Activated naive CD4-positive, alpha-beta T cell treated with anti-CD3 and anti-CD28 coated beads, Interleukin-2, amount 50 U/mL, for 72 hours (primary cell): ENCODE measurements at places on chromosomes 12 and 14. TPM values are rescaled to one million over a fixed set of nuclear protein-coding genes. Genes with fewer than 3 reads are reported as not detected.

- peak; percentile 69 for DNase-seq
Measured at GRCh38 chr12:121240484-121241101, 30.7 kb downstream of the P2RX4 start.

GRCh38 chr12:26767116-26767515, 65.9 kb downstream of the ITPR2 start:
- no peak for DNase-seq

DNA sequence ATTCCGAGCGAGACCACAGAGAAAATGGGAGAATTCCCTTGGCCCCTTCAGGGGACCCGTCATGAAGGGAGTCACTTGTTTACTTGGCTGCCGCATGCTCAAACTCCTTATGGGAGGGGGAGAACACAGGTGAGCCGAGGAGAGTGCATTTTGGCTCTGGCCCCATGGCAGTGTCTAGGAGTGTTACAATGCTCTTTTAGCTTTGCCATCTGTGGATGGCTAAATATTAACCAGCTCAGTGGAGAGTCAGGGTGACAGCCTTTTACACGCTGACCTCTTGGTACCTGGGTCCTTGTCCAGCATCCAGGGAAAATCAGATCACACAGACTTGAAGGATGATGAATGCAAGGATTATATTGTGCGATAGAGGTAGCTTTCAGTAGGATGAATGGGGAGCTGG, 146.4 kb upstream of the ATXN7L3B start:
- no peak for DNase-seq

DNA sequence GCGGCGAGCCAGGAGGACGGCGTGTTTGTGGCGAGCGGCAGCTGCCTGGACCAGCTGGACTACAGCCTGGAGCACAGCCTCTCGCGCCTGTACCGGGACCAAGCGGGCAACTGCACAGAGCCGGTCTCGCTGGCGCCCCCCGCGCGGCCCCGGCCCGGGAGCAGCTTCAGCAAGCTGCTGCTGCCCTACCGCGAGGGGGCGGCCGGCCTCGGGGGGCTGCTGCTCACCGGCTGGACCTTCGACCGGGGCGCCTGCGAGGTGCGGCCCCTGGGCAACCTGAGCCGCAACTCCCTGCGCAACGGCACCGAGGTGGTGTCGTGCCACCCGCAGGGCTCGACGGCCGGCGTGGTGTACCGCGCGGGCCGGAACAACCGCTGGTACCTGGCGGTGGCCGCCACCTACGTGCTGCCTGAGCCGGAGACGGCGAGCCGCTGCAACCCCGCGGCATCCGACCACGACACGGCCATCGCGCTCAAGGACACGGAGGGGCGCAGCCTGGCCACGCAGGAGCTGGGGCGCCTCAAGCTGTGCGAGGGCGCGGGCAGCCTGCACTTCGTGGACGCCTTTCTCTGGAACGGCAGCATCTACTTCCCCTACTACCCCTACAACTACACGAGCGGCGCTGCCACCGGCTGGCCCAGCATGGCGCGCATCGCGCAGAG, 873 bp downstream of the PLXNC1 start:
- DNase-seq, result no peak

SRRM4 gene
- total RNA-seq, result not detected

DNA sequence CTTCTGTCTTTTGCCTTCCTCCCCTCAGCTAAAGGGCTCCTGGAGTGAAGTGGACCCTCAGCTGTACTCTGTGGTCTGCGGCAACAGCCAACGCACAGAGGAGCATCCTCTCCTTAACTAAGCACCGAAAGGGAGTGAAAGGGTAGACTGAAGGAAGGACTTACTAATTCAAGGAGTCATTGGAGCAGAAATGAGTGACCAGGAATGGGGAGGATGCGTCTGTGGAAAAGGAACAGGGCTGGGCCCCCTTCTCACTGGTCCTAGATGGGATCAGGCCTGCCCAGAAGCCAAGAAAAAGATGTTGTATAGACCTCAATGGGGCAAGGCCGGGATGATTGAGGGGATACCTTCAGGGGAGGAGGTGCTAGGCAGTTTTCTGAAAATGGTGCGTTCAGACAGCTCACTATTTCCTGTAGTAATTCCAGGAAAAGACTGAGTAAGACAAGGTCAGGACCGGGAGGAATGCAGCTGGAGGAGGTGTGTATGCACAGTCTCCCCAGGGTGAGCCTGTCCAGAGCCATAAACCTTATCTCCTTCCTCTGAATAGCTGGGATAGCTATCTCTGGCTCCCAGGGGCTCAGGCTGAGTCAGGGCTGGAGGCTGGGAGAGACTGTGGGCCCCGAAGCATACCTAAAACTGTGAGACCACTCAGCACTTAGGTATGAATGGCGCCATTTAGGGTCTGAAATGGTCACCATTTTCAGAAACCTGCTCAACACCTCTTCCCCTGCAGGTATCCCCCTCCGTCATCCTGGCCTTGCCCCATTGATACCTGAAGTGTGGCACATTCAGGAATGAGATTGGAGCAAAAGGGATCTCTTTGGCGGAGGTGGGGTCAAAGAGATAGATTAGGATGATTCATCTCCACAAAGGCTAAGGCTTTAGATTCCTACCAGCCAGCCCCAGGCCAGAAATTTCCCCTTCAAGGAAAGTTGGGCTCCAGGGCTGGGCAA, 20.2 kb upstream of the KRT8 start:
- no peak for DNase-seq

BDKRB2 gene
- 0.08 TPM for total RNA-seq

- peak; percentile 77 for DNase-seq
Measured at GRCh38 chr12:57477710-57478681, 1.7 kb downstream of the ARHGAP9 start.

DNA sequence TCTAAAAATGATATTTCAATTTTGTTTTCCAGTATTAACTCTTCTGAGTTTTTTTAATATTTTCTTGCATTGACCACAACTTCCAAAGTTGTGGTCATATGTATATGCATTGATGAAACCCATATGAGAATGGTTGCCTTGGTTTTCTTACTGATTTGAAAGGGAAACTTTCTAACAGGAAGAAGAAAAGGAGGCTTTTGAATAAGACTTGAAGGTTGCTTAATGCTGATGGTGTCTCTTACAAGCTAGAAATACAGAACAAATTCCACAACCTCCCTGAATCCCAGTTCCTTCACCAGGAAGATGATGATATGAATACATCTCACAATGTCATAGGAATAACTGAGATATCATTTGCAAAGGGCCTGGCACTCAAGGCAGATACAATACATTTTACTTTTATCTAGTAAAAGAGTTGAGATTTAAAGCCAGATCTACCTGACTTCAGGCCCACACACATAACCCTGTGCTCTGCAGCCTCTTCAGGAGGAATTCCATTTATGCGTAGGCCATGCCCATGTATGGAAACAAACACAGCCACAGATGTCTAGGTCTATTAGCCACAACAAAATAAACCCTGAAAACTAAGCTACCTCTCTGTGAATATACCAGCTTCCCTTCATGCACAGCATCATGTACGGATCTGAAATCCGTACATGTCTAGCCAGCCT, 165.4 kb upstream of the PLEKHG7 start:
- DNase-seq, result no peak

- DNase-seq, result no peak
Measured at GRCh38 chr12:68976395-68976841, 43.4 kb upstream of the CPM start.
